Frontal cortex (tissue), 4 donors: ENCODE measurements at places on chromosomes 5 and 9.

- DNase-seq, result no peak
Observed at GRCh38 chr5:147754372-147755122, 28.0 kb downstream of the JAKMIP2 start.

DNA sequence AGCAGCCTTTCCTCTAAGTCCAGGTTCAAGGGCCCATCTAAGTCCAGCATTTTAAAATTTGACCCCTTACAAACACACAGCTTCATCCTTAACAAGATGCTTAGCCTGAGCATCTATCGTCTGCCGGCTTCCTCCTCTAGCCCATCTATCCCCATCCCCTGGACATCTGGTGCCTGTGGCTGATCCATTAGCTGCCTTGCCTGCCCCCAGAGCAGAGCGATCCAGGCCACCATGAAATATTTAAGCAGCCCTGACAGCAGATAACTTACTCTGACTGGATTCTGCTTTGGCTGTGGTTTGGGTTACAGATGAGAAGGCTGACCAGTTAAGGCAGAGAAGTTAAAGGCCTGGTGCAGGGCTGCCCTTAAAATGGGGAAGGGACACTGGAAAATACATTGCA lies 30.9 kb upstream of the CPEB4 start:
- DNase-seq, result no peak

DNA sequence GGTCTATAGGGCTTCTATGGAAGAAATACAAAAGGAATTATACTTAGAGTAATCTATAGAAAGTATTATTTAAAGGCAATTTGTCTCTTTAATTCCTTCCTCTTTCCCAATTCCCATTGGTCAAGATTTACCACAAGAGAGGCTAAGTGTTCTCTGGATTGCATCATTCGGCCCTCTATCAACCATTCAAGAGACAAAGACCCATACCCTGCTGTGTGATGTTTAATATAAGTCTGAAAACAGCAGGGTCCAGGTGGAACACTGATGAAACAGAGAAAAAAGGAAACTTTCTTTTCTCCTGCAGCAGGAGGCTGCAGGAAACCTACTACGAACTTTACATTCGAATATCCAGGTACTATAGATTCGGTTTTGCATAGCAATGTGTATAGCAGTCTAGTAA lies 323.4 kb downstream of the CHSY3 start:
- DNase-seq, result no peak

DNA sequence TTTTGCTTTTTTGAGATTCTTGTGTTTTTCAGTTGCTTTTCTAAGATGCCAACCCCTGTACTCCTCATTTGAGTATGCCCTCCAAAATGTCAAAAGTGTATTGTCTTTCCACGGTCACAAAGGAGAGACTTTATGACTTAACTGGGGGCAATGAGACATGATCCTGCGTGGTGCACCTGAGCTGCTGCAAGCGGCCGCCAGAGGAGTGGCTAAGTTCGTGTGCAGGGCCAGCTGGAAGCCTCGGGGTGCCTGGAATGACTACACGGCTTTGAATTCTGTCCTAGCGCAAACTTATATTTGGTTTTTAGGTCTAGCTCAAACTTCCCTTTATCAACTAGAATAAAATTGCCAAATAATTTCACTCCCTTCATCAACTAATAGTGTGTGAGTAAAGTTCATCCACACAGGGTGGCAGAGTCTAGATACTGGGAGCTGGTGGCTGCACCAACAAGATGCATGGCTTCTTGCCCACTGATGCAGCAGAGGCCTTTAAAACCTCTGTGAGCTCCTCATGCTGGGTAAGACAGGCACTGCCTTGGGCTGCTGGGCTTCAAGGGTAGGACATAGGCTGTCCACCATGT lies 4.7 kb downstream of the GADD45G start:
- DNase-seq, result no peak

DNA sequence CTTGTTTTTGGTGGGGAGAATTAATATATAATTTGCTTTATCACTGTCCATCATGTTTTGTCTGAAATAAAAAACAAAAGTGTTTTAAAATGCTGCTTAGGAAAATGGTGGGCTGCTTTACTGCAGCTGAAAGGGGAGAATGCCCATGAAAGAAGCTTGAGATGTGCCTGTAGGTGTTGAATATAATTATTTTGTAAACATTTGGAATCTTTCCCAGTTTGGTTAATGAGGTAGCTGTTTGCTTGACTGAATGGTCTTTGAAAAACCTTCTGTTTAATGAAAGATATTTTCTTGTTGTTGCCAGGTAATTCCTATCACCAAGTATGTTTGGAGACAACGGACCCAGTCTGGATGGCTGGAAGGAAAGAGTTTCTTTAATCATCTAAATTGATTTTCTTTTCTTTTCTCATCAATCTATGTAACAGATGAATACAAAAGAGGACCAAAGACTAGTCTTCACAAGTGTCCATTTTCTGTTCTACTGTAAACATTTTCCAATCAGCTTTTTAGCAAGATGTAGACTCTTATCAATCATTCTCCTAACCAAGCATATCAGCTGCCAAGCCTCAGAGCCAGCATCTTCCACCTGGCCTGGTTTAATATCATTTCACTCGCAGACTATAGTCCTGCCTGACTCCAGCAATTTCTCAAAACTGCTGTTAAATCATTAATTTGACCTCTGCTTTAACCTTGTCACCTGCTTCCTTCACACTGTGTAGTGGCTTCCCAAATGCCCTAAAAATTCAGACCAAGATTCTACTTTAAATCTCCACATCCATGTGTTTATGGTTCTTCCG lies 441.2 kb upstream of the CHD1 start:
- DNase-seq, result no peak

GRCh38 chr5:96110300-96110699 lies 148.6 kb upstream of the ELL2 start:
- no peak for DNase-seq

DNA sequence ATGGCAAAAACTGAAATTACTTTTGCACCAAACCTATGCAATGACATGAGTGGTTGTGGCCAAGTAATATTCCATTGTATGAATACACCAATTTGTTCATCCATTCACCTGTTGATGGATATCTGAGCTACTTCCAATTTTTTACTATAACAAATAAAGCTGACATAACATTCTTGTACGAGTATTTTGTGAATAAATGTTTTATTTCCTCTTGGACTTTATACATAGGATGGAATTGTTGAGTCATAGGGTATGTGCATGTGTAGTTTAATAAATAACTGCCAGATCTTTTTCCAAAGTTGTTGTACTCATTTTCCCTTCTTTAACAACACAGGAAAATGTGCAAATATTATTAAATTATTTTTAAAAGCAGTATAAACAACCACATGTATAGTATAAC lies 146.1 kb upstream of the ZNF462 start:
- no peak for DNase-seq

DNA sequence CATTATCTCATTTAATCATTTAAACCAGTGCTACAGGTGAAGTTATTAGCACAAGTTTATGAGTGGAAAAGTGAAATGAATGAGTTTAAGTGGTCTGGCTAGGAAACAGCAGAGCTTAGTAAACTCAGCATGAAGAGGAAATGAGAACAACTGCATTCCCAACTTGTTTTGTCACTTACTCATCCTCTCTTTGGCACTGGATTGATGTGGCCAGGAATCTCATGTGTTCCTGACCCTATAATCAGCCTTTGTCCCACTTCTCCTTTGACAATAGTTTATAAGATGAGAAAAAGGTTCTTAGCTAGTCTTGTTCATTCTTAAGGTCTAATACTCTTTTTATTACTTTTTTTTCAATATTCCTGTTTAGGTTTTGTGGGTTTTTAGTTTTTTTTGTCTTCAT lies 559.2 kb upstream of the TLE4 start:
- DNase-seq, result no peak

DNA sequence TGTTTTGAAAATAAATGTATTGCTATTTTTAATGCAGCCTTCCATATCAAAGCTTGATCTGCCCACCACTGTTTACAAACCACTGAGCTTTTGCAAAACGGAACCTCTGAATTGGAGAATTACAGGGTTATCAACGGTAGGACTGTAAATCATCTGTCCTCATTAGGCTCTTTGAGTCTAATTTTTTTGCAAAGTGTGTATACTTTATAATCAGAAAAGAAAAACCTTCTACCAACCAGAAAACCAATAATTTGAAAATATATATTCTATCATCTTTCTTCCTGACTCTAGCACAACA lies 6.8 kb upstream of the SLC2A8 start:
- DNase-seq, result no peak

- DNase-seq, result no peak
Observed at GRCh38 chr5:115306011-115306536, 9.6 kb upstream of the CCDC112 start.

- DNase-seq, result no peak
Observed at GRCh38 chr9:33051144-33051543, 25.3 kb downstream of the SMU1 start.

DNA sequence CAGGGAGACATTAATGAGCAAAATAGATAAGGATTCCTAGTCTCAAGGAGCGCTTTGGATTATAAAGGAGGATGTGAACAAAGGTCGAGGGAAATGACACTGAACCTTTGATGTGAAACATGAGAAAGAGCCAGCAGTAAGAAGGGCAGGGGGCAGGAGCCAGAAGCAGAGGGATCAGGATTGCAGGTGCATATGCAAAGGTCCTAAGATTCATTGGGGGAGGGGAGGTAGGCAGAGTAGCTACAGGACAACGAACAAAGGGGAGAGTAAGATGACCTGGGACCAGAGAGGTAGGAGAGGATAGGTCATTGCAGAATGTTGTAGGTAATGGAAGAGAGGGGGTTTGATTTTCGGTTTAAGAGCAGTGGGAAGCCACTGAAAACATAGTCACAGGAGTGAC lies 129.2 kb upstream of the TRPM3 start:
- no peak for DNase-seq

- DNase-seq, result no peak
Observed at GRCh38 chr5:56910210-56910965, 992 bp downstream of the SETD9 start.

GRCh38 chr5:31531543-31531887 lies 378 bp downstream of the DROSHA start:
- DNase-seq, result no peak

- no peak for DNase-seq
Observed at GRCh38 chr9:107815782-107816560, 326.4 kb upstream of the KLF4 start.

- no peak for DNase-seq
Observed at GRCh38 chr9:131618071-131618479, 72.8 kb downstream of the PRRT1B start.

- peak; percentile 39 for DNase-seq
Observed at GRCh38 chr9:123356851-123357742, 1.1 kb downstream of the CRB2 start.

- no peak for DNase-seq
Observed at GRCh38 chr5:119354537-119355243, 1.1 kb upstream of the TNFAIP8 start.

- DNase-seq, result no peak
Observed at GRCh38 chr5:159441441-159441840, 111.2 kb upstream of the IL12B start.

- no peak for DNase-seq
Observed at GRCh38 chr5:151492729-151493128, 45.3 kb downstream of the SLC36A1 start.

DNA sequence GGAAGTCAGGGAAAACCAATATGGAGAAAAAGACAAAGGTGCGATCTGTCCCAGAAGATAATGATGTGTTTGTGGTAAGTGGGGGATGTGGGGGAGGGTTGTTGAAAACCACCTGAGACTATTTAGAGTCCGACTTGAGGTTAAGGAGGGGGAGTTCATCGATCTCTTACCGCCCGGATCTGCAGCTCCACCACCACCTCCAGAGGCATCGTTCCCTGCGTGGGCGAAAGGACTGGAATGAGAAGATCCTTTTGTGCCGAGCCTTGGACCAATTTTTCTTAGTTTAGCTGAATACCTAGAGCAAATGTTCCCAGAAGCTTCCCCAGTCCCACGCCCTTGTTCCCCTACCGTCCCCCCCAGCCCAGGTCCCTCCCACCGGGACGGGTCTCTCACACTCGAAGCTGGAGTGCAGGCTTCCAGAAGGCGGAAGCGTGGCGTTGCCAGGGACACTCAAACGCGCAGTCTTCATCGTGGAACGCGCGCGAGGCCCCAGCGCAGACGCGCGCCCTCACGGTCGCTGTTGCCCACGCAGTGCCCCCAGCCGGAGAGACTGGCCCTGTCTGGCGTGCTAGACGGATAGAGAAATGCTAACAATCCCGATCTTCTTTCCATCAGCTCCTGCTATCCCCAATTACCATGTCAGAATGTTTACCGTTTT lies at the start of gene SPATA6L:
SPATA6L (minus strand) TSS at position 439 of the 658 bp plus-strand sequence; CDS start at position 209, 230 bp downstream.
- DNase-seq, result peak; percentile 57

- DNase-seq, result no peak
Observed at GRCh38 chr9:132486706-132487350, 76.8 kb downstream of the CFAP77 start.

DNA sequence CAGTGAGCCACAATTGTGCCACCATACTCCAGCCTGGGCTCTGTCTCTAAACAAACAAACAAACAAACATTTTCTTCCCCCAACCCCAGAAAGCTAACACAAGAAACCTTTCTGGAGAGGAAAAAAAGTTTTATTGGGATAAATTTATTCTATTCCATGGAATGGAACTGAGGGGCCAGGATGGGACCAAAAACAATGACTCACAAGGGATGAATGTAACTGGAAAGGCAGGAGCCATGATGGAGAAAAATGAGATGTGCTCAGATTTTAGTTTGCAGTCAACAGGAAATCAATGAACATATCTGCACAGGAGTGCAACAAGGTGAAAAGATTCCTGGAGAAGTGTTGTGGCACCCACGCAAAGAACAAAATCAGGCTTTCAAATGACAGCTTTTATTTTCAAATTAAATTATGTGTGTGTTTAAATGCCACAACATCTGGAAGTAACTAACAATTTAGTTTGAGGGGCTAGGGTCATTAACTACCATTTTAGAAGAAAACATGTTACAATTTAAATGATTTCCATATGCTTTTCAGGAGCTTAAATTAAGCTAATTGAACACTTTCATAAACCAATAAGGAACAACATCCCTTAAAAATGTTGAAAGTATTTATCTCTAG lies 208.6 kb downstream of the TSSK1B start:
- DNase-seq, result no peak

DNA sequence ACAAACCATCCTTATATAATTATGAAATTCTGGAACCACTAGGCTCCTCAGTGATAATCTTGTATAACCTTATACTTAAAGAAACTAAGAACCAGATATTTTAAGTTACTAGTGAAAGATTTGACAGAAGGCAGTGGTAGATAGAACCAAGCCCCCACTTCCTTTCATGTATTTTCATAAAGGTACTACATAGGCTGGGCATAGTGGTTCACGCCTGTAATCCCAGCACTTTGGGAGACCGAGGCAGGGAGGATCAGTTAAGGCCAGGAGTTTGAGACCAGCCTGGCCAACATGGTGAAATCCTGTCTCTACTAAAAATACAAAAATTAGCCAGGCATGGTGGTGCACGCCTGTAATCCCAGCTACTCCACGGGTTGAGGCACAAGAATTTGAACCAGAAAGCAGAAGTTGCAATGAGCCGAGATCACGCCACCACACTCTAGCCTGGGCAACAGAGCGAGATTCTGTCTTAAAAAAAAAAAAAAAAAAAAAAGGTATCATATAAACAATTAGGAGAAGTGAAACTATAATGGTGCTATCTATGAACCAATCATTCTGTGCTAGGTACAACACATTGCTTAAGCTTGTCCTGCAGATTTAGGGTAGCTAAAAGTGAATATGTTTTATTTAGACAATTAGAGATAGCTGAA lies 27.9 kb upstream of the DTWD2 start:
- DNase-seq, result no peak

- DNase-seq, result no peak
Observed at GRCh38 chr9:74036549-74037231, 460.4 kb upstream of the RORB start.

- no peak for DNase-seq
Observed at GRCh38 chr5:108143581-108143980, 238.3 kb downstream of the FBXL17 start.

- no peak for DNase-seq
Observed at GRCh38 chr9:115635680-115636383, 517.8 kb upstream of the PAPPA start.
